ENCODE measurements at places on chromosomes 16 and 17. TPM values are rescaled to one million over a fixed set of nuclear protein-coding genes. Genes with fewer than 3 reads are reported as not detected.

DNA sequence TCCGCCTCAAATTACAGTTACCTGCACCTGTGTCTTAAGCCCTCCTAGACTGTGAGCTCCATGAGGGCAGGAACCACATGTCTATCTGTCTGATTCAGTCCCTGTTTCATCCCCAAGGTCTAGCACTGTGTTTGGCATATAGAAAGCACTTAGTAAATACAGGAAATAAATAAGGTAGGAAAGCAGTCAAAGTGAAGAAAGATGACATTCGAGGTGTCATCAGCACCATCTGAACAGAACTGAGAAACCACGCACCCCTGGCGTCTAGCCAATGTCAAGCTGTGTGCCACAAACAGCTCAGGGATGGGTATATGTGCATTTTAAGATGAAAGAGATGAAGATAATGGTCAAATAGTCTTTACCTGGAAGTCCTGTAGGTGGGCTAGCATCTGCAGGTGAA lies 79.6 kb upstream of the ATP2A3 start:
- peak; percentile 94 for ATAC-seq

GRCh38 chr17:73045724-73046123 lies 46.8 kb downstream of the SLC39A11 start:
- ATAC-seq = no peak

DNA sequence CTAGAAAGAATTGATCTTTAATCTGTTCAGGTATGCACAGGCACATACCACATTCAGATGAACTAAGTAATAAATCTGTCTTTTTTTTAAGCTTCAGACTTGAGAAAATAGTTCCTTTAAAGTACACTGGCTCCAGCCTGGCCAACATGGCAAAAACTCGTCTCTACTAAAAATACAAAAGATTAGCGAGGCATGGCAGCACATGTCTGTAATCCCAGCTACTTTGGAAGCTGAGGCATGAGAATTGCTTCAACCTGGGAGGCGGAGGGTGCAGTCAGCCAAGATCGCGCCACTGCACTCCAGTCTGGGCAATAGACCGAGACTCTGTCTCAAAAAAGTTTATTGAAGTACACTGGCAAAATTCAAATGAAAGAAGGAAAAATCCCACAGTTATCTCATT lies 111.0 kb upstream of the NETO2 start:
- no peak for ATAC-seq

DNA sequence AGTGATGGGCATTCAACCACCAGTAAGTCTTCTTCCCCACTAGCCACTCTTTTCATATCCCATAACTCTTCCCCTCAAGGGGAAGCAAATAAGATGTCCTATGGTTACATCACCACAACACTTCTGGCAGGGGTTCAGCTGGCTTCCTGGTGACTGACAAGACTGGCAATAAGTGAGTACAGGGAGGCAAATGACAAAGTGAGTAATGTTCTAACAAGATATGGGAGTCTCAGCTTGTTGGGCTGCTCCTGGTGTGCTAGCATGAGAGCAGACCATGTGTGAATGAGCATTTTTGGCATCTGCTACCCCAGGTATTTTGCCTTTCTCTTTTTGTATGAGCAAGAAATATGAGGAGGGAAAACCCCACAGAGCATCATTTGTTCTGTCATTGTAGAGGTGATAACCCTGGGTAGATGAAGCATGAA lies 9.9 kb downstream of the TMIGD1 start:
- peak; percentile 95 for ATAC-seq

- ATAC-seq = no peak
Measured at GRCh38 chr16:81843683-81844082, 64.6 kb downstream of the PLCG2 start.

C17orf100 gene
- total RNA-seq = 1.1 TPM
